Forelimb muscle (tissue), 1 donor: ENCODE measurements at places on chromosomes 5 and 9. TPM values are rescaled to one million over a fixed set of nuclear protein-coding genes. Genes with fewer than 3 reads are reported as not detected.

SELENOP gene
- 98.3 TPM for polyA plus RNA-seq

GPR21 gene
- polyA plus RNA-seq = 0.44 TPM

OMD gene
- polyA plus RNA-seq = 3.5 TPM

GBGT1 gene
- 3.6 TPM for polyA plus RNA-seq

ABO gene
- polyA plus RNA-seq = 1.3 TPM

CDK9 gene
- polyA plus RNA-seq = 48.2 TPM

EPB41L4B gene
- polyA plus RNA-seq = 10.7 TPM

LCP2 gene
- 4.2 TPM for polyA plus RNA-seq

TAL2 gene
- polyA plus RNA-seq = 21.1 TPM

GOLM1 gene
- 49.1 TPM for polyA plus RNA-seq

SPATA31C1 gene
- 0.08 TPM for polyA plus RNA-seq

SLC46A2 gene
- 0.10 TPM for polyA plus RNA-seq

GPR150 gene
- polyA plus RNA-seq = not detected

SPATA24 gene
- 10.0 TPM for polyA plus RNA-seq

AJM1 gene
- 2.4 TPM for polyA plus RNA-seq

NUTM2G gene
- polyA plus RNA-seq = 0.82 TPM

PCDHB6 gene
- polyA plus RNA-seq = 1.4 TPM

PCDH1 gene
- polyA plus RNA-seq = 13.6 TPM

REEP5 gene
- 64.6 TPM for polyA plus RNA-seq
